ENCODE measurements at places on chromosomes 4 and X.

- DNase-seq = no peak
Observed at GRCh38 chr4:41550308-41550707, 12.4 kb downstream of the LIMCH1 start.

- DNase-seq = no peak
Observed at GRCh38 chr4:11218692-11219091, 210.0 kb downstream of the HS3ST1 start.

GRCh38 chrX:110853610-110854009 is 58.0 kb upstream of the CHRDL1 start:
- DNase-seq = no peak

DNA sequence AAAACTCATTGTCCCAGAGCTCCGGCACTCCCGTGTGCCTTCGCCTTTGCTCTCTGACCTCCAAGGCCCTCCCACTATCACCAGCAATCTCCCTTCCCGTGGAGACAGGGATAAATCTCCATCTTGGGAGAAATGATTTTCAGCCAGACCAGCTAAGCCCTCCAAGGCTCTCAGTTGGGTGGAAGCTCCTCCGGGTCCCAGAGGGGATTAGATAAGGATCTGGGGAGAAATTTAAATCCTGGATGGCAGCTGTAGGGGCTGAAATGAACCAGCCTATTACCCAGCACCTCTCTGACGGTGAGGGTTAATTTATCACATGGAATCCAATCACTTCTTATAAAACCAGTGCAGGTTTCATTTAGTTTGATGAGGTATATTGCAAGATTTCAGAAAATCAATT is 366.2 kb downstream of the FBXW7 start:
- no peak for DNase-seq

DNA sequence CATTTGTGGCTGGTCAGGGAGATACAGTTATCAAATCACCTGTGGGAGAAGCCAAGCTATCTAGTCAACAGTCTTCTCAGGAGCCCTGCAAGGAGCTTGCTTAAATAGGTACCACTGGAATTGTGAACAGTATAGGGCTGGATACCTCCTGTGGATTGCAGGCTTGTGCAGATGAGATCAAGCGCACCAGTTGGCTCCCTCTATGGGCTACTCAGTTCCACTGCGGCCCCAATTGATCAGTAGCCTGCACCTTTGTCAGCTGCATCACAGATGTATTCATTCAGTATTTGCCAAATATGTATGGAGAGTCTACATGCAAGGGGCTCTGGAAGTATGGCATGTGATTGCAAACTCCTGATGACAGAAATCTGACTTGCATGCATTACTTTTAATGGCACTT is 28.6 kb downstream of the TEX13A start:
- DNase-seq = no peak

- peak; percentile 50 for DNase-seq
Observed at GRCh38 chr4:122450847-122451246, 5.7 kb downstream of the IL2 start.

All from stimulated activated CD4-positive, alpha-beta T cell treated with anti-CD3 and anti-CD28 coated beads, Interleukin-12 subunit alpha, Interleukin-12 subunit beta, amount 100 ng/mL, for 4 hours (primary cell).